ENCODE measurements at places on chromosomes 12 and 14.
A peak's percentile ranks its signal among the peaks of the same experiment; 100 is the strongest.

GRCh38 chr14:45201905-45202304, 51.1 kb downstream of the MIS18BP1 start:
- peak; percentile 34 for DNase-seq

- peak; percentile 13 for DNase-seq
Observed at GRCh38 chr12:54624315-54625279, 10.1 kb downstream of the LACRT start.

- no peak for DNase-seq
Observed at GRCh38 chr12:123767613-123768012, 5.5 kb downstream of the DNAH10 start.

DNA sequence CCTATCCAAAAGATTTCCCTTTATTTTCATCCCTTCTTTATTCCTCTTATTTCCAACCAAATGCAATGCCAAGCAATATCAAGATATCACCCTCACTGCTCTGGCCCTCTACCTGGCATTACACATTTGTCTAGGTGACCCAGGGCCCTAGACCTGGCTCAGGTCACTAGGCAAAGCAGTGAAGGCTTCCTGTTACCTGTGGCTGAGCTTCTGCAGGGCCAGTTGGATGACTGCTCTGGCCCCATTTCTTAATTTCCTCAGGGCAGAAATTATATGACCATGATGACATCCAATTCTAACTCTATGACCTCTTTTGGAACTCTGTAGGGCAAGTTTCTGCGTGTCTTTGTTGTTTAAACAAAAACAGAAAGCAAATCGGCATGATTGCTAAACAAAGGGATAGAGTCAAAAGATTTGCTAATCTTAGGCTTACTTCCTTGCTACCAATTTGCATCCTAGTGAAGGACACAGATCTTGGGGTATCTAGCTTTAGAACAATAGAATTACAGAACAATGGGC, 7.4 kb upstream of the CCDC198 start:
- DNase-seq, result no peak

DNA sequence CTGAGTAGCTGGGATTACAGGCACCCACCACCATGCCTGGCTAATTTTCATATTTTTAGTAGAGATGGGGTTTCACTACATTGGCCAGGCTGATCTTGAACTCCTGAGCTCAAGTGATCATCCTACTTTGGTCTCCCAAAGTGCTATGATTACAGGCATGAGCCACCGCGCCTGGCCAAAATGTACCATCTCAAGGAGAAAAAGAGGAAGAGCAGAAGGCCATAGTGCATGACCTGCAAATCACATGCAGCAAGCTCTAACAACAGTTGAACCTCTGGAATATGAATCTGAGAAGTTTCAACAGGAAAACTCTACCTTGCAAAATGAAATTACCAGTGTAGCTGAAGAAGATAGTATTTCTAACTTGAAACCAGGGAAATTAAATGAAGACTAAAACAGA, 17.1 kb upstream of the SERPINA1 start:
- no peak for DNase-seq

DNA sequence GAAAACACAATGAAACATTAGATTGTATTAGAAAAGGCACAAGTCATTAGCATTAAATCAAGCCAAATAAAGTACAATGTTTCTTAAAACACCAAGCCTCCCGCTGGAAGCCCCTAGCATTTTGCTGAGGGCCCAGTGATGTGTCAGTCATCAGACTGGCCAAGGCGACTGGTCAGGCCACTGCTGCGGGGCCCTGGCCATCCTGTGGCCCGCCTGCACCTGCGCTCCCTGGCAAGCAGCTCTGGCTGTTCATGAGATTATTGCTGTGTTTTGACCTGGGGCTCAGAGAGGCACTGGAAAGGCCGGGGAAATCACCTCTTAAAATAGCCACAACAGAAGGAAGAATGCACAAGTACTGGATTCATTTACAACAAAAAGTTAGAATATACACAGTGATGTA, 24.2 kb upstream of the AMN start:
- DNase-seq, result no peak

GRCh38 chr14:32932302-32932913, 6.3 kb upstream of the NPAS3 start:
- DNase-seq, result no peak

GRCh38 chr14:44960146-44960545, 1.6 kb downstream of the KLHL28 start:
- DNase-seq, result peak; percentile 7

DNA sequence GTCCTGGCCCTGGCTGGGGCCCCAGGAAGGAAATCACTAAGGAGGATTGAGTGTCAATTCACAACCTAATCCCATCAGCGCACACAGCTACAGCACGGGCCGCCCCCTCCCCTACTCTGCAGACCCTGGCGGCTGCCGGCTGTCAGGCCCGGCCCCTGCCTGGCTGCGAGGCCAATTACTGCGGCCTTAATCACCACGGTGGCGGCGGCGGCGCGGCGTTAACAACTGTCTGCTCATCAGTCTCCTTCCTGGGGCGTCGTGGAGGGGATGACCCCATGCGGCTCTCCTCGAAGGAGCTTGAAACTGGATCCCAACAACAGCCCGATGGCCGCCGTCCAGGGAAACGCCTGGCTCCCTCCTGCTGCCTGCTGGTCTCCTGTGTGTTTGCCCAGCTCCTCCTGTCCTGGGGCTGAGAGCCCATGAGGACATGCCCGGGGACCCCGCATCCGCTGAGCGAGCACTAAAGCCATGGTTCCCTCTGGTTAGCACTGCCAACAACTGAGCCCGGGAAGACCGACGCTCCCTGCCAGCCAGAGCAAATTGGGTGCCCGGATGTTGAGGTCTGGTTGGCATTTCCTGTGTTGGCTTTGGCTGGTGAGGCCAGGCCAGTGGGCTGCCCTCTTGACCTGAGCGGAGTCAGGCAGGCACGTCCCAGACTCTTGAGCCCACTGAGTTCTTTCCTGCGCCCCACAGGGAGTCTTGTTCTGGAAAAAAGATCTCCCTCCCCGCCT, 21.8 kb upstream of the EIF2B2 start:
- DNase-seq, result peak; percentile 45

GRCh38 chr12:34054938-34055337, 32.6 kb downstream of the ALG10 start:
- DNase-seq, result no peak

DNA sequence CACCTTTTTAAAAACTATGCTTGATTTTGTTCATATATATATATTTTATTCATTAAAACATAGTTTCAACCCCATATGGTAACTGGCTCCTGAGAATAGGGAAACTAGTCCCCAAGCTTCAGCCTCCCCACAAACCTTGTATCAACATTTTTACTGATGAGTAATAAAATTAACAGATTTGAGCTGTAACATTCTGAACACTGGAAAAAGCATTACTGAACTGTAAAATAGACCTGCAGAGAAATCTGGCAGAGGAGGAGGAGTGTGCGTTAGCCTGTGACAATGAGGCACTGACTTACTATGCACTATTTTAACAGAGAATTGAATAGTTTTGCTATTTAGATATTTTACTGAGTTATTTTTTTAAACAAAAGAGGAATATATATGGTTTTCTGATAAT, 43.1 kb downstream of the FRS2 start:
- DNase-seq, result no peak

- DNase-seq, result no peak
Observed at GRCh38 chr12:9244894-9245293, 36.7 kb upstream of the PZP start.

- DNase-seq, result no peak
Observed at GRCh38 chr14:80845856-80846255, 95.7 kb downstream of the CEP128 start.

GRCh38 chr14:42378880-42379279, 772.2 kb downstream of the LRFN5 start:
- no peak for DNase-seq

- DNase-seq, result peak; percentile 77
Observed at GRCh38 chr12:39990122-39991101, 115.5 kb downstream of the SLC2A13 start.

- DNase-seq, result no peak
Observed at GRCh38 chr14:51490205-51490604, 161.5 kb upstream of the FRMD6 start.

DNA sequence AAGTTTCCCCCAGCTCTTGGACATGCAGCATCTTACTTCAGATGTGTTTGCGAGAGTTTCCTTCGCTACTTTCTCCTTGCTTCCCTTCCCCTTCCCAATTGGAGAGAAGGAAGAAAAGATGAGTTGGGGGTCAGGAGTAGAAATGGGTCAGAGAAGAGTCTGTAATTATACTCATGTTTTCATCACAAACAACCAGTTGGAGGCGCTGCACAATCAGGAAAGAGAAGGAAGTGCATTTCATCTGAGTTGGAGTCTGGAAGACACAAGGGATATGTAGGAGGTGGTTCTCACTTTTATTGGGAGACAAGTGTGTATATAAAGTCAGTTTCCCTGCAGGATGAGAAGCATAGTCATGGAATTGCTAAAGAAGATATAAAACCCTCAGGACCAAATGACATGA, 31.3 kb upstream of the VSX2 start:
- DNase-seq, result peak; percentile 3

GRCh38 chr14:35932659-35933159, 106.6 kb downstream of the BRMS1L start:
- no peak for DNase-seq

DNA sequence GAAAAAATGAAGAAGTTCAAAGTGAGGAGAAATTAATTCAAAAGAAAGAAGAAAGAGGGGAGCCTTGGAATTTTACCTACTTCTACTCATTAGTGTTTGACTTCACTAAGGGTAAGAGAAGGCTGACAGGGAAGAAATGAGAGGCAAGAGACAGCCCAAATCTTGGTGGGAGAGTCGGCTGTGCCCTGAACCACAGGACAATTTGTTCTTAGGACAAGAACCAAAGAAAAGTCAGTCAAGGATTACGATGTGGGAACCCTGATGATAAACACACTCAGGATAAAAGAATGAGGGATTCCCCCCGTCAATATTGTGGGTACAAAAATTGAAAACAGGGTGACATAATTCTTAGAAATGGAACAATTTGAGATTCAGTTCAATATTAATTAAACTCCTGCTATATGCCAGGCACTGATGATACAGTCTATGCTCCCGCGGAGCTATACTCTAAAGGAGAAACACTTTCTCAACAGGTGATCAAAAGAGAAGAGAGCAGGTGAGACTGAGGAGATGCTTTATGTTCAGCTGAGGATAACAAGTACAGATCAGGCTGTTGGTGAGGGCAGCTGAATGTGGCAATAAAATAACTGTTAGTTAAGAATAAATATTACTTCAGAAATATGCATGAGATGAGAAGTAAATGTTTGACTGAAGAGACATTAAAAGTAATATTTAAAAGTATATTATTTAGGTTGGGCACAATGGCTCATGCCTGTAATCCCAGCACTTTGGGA, 175.4 kb downstream of the SLC25A21 start:
- DNase-seq, result no peak

DNA sequence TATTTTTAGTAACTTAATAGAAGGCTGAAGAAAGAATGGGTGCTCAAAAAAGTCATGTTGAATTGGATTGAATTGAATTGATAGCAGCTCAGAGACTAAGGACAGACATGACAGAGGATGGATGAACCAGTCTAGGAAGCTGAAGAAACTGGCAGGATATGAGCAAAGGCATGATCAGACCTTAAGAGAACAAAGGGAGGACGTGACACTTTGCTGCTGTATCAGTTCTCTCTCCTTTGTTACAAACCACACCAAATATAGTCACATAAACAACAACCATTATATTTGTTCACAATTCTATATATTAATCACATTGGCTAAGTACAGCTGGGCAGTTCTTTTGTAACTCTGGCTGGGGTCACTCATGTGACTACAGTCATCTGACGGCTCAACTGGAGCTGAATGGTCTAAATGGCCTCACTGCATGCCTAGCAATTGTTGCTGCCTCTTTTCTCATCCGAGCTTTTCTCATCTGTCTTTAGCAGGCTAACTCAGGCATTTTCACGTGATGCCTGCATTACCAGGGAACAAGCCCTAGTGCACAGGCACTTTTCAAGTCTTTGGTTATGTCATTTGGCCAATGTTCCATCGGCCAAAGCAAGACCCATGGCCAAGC, 355.0 kb downstream of the ETNK1 start:
- peak; percentile 54 for DNase-seq

DNA sequence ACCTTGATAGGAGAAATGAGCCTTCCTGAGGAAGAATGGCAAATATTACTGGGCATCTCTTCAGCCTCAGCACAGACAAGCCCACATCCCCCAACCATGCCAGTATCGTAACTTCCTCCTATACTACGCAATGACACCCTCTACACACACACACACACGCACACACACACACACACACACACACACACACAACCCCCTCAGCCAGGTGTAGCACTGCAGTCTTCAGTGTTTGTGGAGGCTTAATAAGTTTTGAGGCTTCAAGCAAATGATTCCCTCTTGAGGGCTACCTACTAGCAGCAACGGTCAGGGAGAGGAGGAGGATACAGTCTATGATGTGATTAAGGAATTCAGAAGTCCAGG, 1.6 kb downstream of the DGKA start:
- DNase-seq, result peak; percentile 57

DNA sequence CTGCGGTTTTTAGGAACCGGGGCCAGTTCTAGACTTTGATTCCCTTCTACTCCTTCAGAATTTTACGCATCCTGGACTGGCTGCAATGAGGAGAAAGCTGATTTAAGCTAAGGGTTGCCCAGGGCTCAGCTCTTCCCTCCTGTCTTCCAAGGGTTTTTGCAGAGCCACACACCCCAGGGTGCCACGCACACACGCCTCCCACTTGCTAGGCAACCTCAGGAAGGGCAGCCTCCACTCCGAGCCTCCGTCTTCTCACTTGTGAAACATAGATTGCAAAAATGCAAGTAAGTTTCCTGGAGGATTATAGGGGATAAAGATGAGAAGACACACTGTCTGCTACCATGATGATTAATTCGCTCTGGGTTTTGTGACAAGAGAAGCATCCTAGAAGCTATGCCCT, 31.7 kb downstream of the NOS1 start:
- no peak for DNase-seq
